ENCODE measurements at places on chromosomes 13 and 19.
A peak's percentile ranks its signal among the peaks of the same experiment; 100 is the strongest.

DNA sequence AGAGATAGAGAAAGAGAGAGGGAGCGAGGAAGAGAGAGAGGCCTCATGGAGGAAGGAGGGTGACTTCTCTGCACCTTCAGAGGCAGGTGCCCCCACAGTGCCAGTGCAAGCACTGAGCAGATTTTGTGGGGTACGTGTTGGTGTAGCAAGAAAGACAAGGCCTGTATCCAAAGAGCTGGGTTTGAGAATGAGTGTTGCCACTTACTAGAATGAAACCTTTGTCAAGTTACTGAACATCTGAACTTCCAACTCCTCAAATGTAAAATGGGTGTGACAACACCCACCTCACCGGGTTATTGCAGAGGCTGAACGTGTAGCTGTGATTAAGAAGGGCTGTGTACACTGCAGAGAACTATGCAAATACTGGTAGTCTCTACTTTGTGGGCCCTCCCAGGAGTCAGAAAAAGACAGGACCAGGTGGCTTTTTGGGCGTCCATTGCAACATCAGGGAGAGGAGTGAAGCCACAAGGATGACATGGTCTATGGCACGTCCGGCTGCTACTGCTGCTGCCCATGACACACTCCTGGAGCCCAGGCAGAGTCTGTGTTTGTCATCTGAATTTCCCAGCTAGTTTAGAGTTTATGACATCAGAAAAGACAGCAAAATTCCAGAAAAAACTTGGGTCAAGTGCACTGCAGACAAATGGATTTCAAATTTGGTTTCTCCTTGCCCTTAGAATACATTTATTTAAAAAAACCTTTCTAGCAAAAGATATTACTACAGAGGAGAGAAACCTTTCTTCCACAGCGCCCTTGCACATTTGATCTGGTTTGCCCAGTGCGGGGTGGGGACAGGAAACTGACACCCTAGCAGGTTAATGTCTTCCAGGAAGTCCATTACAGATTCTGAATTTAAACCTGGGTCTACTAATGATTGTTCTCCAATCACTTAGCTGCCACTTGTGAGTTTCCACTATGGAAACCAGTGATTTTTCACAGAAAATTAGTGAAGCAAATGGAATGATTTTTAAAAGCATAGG lies 54.0 kb upstream of the ATP12A start:
- peak; percentile 49 for DNase-seq

DNA sequence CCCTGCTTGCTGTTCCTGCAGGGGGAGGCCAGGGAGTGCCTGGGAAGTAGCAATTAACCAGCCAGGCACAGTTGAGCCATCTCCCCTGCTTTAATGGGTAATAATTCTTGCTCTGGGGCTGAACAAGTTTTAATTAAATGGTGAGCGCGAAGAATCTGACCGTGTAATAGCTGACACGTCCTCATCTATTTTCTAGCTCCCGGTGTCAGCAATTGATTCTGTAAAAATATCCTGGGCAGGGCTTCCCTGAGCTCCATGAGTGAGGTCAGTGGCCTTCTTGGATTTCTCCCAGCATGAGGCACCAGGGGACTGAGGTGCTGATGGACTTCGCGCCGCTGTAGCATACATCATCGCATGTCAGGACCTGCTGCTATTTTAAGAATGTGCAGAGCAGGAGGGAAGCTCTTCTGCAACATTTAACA lies 26.9 kb downstream of the SIPA1L3 start:
- no peak for DNase-seq

- DNase-seq: no peak
Observed at GRCh38 chr19:54708781-54709180, 15.5 kb upstream of the KIR3DL3 start.

DNA sequence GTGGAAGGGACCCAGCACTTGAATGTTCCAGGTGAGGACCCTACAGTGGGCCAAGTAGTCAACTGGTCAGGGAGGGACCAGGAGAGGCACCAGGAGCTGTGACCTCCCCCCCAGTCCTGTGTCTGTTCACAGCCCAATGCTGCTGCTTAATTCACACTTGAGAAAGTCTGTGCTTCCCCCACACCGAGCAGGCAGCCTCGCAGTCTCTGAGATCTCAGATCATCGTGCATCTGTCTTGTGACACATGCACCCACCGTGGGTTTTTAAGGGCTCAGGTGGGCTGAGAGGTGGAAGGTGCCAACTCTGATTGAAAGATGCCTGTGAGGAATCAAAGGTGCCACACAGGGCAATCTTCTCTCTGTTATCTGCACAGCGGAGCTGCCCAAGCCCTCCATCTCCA lies 6.2 kb downstream of the CEACAM5 start:
- no peak for DNase-seq
